ENCODE measurements at places on chromosomes 5 and 9. TPM values are rescaled to one million over a fixed set of nuclear protein-coding genes. Genes with fewer than 3 reads are reported as not detected.
A peak's percentile ranks its signal among the peaks of the same experiment; 100 is the strongest.

GRCh38 chr9:36325081-36325828, 67.0 kb upstream of the GNE start:
- no peak for DNase-seq

Gene FGD3
- total RNA-seq, result 10.6 TPM

- no peak for DNase-seq
These were observed 59.5 kb downstream of the VAV2 start for GRCh38 chr9:133932633-133933032.

GRCh38 chr5:57598756-57599155, 116.1 kb upstream of the ACTBL2 start:
- no peak for DNase-seq

Gene PCDHGA3
- total RNA-seq, result 2.6 TPM

Gene SLC6A7
- total RNA-seq, result not detected

DNA sequence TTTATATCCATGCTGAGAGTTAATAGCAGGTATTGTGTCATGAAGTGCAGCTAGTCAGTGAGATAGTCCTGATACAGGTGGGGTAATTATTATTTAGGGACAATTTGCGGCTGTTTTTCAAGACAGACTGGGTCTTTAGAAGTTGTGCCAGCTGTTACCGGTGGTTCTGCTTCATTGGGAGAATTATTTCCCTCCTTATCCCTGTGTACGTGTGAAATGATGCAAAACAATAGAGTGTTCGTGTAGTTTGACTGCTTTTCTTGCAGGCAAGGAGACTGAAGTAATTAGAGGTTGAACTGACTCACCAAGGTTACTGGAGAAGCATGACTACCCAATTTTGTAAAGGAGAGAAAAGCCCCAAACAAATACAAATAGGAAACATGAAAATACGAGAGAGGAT, 101.7 kb downstream of the ARRDC3 start:
- no peak for DNase-seq

GRCh38 chr9:130743656-130744055, 50.1 kb downstream of the EXOSC2 start:
- no peak for DNase-seq

Gene PCDHA2
- 0.12 TPM for total RNA-seq

DNA sequence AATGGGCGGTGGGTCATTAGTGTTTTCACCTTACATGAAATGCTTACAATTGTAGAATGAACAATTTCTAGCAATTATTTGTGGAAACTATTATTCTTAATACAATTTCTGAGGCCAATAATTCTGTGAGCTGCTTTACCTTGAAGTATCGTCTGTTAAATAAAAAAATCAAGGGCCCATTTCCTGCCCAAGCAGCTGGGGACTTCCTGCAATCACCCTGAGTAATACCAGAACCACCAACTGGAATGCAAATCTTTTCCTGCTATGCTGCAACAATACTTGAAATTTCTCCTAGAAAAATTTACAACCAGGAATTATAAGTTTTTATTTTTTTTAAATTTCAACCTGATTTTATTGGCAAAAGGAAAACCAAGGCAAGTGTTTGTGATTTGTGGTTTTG, 52.6 kb downstream of the ADAMTS16 start:
- no peak for DNase-seq

Gene C5orf52
- not detected for total RNA-seq

GRCh38 chr5:123299136-123299535, 124.1 kb downstream of the CEP120 start:
- no peak for DNase-seq

- DNase-seq, result no peak
These were observed 49.5 kb downstream of the CAMSAP1 start for GRCh38 chr9:135857843-135858242.

- DNase-seq, result no peak
These were observed 1262.0 kb upstream of the WWC1 start for GRCh38 chr5:167029488-167029887.

Gene IFNA21
- total RNA-seq, result not detected

- DNase-seq, result no peak
These were observed 72.9 kb downstream of the BAAT start for GRCh38 chr9:101311758-101312420.

Gene PCDHA9
- total RNA-seq, result 0.56 TPM

GRCh38 chr5:122880170-122880689, 34.8 kb downstream of the SNX24 start:
- DNase-seq, result no peak

DNA sequence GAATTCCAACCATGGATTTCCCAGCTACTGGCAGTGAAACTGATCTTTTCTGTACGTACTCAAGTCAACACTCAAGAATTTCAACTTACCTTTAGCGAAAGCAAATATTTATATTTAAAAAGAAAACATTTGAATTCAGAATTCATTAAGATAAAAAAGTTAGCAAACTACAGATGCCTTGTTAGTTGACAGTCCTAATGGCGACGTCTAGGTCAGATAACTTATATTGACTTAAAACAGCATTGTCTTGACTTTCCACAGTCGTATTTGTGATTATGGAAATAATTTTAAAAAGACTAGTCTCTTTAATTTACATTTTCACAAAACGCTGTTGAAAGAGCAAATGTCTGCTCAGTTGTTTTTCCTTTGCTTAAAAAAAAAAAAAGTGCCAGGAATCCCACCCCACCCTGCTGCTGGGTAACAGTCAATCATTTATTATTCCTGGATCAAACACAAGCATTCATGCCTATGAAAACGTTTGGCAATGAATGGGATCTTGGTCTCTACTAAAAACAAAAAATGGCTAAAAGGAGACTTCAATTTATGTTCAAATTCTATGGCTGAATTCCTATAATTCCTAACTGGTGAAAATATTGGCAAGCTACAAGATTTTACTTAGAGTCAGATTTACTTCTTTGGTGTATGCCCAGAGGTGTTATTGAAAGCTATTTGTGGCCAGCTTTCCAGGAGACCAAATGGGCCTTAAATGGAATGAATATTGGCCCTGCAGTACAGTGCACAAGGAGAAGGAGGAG, 22.0 kb downstream of the OR2S2 start:
- DNase-seq, result no peak

Gene HEMGN
- 0.44 TPM for total RNA-seq

Gene OR1L4
- not detected for total RNA-seq

DNA sequence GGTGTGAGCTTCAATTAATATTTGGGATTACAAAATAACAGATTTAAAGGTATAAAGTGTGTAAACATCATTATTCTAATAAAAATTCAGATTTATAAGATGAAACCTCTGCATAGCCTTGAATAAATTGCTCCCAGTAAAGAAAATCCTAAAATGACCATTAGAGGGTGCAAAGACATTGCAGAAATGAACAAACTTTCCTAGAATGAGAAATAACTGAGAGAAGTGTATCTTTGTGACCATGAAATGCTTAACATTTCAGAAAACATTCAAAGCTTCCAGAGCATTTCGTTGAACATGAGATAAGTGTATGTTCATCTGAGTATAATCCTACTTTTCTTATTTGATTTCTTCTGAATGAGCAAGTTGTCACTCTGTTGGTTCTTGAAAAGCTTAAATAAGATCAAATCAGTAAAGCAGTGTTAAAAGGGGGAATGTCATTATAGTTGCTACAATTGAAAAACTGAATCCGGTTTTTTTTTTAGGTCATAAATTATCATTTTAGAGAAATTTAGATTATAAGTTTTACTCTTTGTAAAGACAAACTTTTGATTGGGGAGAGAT, 24.7 kb upstream of the NUDT12 start:
- DNase-seq, result no peak

GRCh38 chr5:59584858-59585846, 308.4 kb downstream of the PDE4D start:
- no peak for DNase-seq

GRCh38 chr9:107363516-107364152, 80.6 kb downstream of the RAD23B start:
- no peak for DNase-seq

Gene FAM151B
- total RNA-seq, result 3.8 TPM

- no peak for DNase-seq
These were observed 5.9 kb downstream of the FKBP15 start for GRCh38 chr9:113215132-113215531.

DNA sequence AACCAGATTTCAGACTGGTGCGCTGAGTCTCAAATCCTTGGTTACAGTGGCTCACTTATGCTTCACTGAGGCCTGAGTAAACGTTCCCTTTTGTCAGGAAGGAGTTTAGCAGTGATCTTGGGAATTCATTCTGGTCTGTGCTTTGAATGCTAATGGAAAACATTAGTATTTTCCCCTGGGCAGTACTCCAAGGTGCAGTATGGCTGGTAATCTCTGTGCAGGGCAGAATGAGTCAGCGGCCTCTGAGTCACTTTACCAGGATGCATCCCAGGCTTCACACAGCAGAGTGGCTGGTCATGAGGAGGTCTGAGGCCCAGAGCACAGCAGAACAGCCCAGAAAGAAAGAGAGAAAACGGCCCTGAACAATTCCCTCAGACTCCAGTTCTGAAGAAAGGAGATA, 54.0 kb downstream of the PCA3 start:
- DNase-seq, result peak; percentile 67

GRCh38 chr9:81207651-81208050, 481.7 kb downstream of the TLE1 start:
- DNase-seq, result no peak

- no peak for DNase-seq
These were observed 23.4 kb downstream of the CEMIP2 start for GRCh38 chr9:71744754-71745521.

Gene GARNL3
- 27.0 TPM for total RNA-seq

Gene FOXD4L6
- total RNA-seq, result 0.19 TPM

- peak; percentile 49 for DNase-seq
These were observed at the start of gene NEK6 for GRCh38 chr9:124257844-124258606. Gene NEK6, plus strand, starts transcription at chr9:124257949. Its CDS starts 44,016 bp downstream, at chr9:124301965.

DNA sequence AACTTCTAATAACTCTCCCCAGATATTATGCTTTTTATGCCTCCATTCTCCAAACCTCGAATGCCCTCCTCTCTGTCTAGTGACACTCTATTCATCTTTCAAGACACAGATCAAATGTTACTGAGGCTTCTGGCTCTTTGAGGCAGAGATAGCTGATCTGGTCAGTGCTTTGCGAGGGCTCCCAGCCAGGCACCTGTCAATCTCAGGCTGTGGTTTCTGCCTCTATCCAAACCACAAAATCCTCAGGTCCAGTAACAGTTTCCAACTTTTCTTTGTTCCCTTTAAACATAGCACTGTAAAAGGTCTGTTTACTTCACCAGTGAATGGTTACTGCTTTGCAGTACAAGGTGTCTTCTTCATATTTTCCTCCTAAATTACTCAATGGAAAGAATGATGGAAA, 11.5 kb upstream of the STK32A start:
- no peak for DNase-seq

GRCh38 chr5:135116160-135116561, 82.1 kb upstream of the PITX1 start:
- no peak for DNase-seq

- DNase-seq, result no peak
These were observed 20.3 kb downstream of the DBH start for GRCh38 chr9:133656211-133657119.

DNA sequence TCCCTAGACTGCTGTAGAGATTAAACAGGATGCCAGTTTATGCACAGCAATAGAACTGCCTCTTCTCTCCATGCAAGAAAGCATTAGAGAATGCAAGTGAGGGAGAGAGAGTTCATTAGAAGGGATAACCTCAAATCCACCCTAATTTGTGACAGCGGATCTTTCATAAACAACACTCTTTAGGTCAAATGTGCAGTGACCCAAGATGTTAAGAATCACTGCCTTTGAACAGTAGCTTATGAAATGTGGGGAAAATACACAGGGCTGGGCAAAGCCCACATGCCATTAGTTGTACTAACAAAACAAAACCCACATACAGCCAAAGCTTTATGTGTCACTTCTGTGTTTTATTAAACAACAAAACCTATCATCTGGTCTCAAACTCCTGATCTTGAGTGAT, 36.2 kb upstream of the POU4F3 start:
- DNase-seq, result no peak

Gene TMEM215
- not detected for total RNA-seq

- no peak for DNase-seq
These were observed 52.7 kb upstream of the NR5A1 start for GRCh38 chr9:124559871-124560270.

Data from omental fat pad (tissue), 4 donors.